ENCODE measurements at places on chromosomes 12 and 14.

DNA sequence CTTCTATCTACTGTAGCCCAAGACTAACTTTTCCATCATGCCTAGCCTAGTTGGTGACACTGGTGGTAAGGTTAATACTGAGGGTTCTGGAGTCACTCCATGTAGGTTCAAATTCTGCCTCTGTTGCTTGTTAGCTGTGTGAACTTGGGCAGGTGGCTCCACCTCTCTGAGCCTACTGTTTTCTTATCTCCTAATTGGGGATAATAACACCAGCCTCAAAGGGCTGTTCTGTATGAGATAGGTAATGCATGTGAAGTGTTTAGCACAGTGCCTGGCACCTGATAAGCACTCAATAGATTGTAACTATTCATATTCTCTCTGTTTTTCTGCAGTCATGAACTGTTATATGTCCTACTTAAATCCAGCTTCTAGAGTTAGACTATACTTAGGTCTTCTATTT, 17.5 kb upstream of the SPPL3 start:
- no peak for DNase-seq

- DNase-seq, result no peak
Measured at GRCh38 chr12:62113366-62114011, 146.7 kb upstream of the USP15 start.

- no peak for DNase-seq
Measured at GRCh38 chr12:124605883-124606774, 38.7 kb upstream of the NCOR2 start.

GRCh38 chr12:114685320-114685781, 1.4 kb upstream of the TBX3 start:
- DNase-seq, result no peak

GRCh38 chr12:119222222-119222951, 43.7 kb downstream of the HSPB8 start:
- DNase-seq, result no peak

DNA sequence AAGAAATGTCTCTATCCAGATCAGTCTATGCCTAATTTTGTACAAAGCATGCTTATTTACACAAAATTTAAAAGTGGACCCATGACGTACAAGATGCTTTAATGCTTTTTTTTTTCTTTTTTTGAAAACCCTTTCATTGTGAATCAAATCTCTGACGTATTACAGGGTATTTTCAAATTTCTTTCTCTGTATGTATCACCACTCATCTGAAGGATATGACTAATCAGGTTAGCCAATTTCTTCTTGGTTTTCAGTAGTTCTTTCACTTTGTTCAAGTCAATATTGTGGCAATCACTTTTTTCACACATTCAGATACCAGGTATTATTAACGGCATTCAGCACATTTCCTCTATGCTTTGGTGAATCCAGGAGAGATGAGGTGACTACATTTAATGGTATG, 685.3 kb downstream of the TRHDE start:
- no peak for DNase-seq

- no peak for DNase-seq
Measured at GRCh38 chr14:67577909-67578749, 21.9 kb downstream of the PIGH start.

- no peak for DNase-seq
Measured at GRCh38 chr12:3241621-3242020, 164.4 kb downstream of the TSPAN9 start.

GRCh38 chr12:89593873-89594272, 68.0 kb upstream of the POC1B start:
- no peak for DNase-seq

DNA sequence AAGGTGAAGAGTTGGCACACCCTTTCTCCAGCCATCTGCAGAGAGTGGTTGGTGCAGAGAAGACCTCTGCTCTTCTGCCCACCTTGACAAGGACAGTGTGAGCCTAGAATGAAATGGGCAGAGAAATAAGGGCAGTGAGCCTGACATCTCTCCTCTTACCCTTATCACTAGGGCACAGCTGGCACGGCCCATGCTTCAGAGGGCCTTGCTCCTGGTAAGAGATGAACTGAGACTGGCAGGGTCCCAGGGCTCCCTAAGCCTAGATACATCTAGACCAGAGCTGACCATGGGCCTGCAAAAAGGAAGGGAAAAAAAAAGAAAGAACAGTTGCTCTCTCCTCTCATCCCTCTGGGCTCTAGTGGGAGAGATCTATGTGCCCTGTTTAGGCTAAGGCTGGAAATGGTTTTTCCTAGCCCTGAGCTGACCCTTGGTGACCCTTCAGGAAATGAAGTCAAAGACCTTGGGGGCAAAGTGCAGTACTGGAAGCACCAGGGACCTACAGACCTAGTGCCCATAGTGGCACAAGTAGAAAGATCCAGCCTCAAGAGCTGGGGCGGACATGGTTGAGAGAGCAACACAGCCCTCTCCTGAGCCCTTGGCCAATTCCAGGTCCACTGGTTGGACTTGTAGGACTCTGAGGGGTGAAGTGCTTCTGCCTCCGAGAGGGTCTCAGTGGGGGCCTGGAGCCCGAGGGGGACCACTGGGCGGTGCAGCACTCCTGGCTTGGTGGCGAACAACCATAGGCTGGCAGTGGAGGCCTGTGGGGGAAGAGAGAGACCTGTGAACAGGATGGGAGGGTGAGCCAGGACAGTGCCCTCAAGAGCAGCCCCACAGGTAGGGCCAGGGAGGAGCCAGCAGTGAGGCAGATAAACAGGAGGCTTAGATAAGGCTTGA, 22.0 kb downstream of the PRPF40B start:
- no peak for DNase-seq

- no peak for DNase-seq
Measured at GRCh38 chr12:19428246-19428645, 11.0 kb upstream of the AEBP2 start.

DNA sequence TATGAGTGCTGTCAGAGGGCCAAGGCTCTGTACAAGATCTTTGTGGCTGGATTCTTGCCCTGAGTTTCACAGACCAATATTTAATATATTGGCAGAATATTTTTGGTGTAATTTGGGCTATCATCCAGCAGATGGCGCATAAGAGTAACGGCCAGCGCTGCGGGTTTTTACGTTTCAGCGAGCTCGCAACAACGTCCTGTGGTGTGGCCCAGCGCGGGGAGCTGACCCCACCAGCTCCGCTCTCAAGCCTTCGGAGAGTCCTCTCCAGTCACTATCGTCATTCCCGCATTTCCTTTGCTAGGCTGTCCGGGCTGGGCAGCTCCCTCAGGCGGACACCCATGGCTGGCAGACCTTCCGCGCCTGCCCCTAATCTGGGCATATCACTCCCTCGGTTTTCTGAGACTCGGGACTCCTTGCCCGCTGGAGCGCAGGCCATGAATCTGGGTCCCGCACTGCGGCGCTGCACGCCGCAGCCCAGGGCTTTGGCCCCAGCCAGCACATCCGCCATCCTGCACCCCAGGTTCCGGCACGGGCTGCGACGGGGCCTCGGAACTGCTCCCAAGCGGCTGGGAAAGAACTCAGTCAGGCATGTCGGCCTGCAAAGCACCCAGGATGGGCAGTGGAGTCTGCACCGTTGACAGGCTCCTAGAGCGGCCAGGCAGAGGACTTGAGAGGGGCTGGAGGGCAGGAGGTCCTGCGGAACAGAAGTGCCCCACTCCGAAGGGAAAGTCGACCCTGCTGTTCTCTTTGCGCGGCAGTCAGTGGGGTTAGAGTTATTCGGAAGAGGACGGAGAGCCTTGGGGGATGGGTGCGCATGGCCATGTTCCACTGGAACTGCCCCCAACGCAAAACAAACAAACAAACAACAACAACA, 18.4 kb downstream of the OLR1 start:
- no peak for DNase-seq

GRCh38 chr12:30911207-30911606, 15.3 kb upstream of the TSPAN11 start:
- DNase-seq, result no peak

DNA sequence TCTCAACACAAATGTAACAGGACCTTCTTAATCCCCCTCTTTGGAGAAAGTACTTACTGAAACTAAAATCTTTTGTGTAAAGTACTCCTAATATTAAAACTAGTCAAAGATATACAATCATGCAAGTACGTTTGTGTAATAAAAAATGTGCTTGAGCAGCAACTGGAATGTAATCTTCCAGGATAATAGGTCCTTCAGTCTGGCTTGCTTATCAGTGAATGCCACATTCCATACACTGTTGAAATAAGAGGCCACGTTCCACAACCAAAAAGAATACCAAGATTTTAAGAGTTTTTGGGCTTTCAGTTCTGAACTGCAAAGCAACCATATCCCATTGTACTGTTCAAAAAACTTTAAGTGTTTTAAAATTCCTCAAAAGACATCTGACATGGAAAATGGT, 26.2 kb upstream of the GRIN2B start:
- no peak for DNase-seq

- no peak for DNase-seq
Measured at GRCh38 chr14:74685921-74686678, 26.8 kb downstream of the AREL1 start.

- no peak for DNase-seq
Measured at GRCh38 chr12:118137148-118137678, 1.3 kb downstream of the PEBP1 start.

GRCh38 chr14:100504372-100505078, 82.7 kb downstream of the BEGAIN start:
- DNase-seq, result no peak

DNA sequence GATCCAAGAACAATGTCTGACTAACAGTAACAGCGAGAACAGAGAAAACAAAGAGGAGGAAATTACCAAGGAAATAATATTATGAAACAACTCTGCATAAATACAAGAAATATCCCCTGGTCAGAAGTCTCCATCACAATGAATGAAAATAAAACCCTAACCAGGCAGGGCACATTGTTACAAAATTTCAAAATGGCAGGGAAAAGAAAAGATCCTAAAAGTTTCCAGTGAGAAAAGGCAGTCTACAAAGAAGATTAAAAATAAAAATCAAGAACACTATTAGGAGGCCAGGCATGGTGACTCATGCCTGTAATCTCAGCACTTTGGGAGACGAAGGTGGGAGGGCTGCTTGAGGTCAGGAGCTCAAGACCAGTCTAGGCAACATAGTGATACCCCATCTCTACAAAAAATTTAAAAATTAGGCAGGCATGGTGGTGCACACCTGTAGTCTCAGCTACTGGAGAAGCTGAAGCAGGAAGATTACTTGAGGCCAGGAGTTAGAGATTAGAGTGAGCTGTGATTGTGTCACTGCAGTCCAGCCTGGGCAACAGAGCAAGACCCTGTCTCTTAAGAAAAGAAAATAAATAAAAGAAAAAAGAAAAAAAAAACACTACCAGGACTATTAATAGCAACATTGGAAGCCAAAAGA, 47.8 kb downstream of the FERMT2 start:
- DNase-seq, result no peak

DNA sequence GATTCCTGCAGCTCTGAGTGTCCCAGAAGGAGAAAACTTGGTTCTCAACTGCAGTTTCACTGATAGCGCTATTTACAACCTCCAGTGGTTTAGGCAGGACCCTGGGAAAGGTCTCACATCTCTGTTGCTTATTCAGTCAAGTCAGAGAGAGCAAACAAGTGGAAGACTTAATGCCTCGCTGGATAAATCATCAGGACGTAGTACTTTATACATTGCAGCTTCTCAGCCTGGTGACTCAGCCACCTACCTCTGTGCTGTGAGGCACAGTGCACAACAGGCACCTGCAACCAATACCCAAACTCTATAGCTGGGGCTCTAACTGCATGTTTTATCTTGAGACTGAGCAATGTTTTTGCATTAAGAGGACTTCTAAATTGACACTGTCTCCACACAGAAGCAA, 379.2 kb upstream of the OR4E1 start:
- no peak for DNase-seq

GRCh38 chr12:116537101-116537904, 21.9 kb upstream of the MAP1LC3B2 start:
- no peak for DNase-seq
